ENCODE measurements at places on chromosomes 16 and 17. TPM values are rescaled to one million over a fixed set of nuclear protein-coding genes. Genes with fewer than 3 reads are reported as not detected.

DNA sequence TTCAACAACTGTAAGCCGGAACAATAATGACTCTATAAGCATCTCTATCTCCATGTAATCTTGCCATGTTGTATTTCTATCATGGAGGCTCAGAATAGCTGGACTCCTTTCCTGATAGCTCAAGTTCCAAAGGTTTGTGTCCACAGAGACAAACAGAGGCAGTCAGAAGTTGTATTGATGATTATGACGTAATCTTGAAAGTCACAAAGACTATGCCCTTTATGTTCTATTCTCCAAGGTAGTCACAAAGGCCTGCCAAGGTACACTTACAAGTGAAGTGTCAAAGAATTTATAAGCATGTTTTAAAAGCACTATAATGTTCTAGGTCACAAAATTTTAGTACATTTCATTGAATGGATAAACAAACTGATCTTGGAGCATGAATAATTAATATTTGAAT lies 542.2 kb downstream of the CDH11 start:
- peaks cover 7% of the 10 kb centered on the region for H3K4me1 ChIP-seq
- H3K4me3 ChIP-seq: no peak overlapping the region
- H3K27me3 ChIP-seq: no peaks in the 10 kb centered on the region
- no peak overlapping the region for H3K27ac ChIP-seq
- no peaks in the 10 kb centered on the region for H3K36me3 ChIP-seq

DNA sequence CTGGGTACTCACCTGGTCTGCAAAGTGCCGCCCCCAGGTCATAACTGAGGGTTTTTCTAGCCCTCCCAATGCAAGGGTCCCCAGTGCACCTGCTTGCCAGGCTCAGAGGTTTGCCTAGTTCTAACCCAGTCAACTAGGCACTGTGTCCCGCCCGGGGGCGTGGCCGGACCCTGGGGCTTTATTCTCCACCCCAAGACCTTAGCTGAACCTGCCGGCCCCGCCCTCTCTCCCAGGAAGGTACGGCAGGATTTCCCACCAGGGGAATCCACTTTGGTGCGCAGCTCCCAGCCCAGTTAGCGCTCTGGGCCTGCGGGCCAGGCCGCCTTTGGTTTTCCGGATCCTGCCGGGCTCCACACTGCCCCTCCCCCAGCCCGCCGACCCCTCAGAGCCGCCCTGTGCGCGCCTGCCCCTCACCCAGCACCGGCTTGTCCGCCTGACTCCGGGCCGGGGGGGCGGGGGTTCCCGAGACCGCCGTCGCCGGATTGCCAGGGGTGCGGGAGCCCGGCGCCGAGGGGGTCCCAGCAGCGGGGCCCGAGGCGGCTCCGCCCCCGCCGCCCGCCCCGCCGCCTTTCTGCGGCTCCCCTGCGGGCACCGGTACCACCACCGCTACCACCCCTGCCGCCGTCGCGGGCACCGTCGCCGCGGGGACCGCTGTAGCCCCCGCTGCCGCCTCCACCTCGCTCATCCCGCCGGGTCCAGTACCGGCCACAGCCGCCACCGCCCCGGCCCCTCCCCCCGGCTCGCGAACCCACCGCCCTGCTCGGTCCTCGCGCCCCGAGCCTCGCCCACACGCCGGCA lies 424 bp downstream of the YBX2 start:
- peaks cover 68% of the 10 kb centered on the region for H3K27me3 ChIP-seq
- H3K27ac ChIP-seq: no peak overlapping the region
- peak overlapping the region; percentile 47 for H3K4me3 ChIP-seq
- peaks cover 25% of the 10 kb centered on the region for H3K4me1 ChIP-seq

DNA sequence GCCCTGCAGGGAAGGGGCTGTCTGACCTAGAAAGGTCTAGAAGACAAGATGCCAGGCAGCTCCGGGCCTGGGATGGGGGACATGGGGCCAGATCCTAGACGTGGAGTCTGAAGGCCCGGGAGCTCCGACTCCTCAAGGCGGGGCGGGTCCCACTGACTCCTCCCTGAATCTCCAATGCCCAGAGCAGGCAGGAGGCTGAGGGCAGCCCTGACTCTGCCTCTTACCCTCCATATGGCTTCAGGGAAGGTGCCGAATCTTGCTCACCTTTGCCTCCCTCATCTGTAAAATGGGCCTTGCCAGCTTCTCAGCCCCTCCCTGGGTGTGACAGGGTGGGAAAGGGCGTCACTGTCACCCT lies 14.8 kb downstream of the VASN start:
- H3K27ac ChIP-seq: no peak overlapping the region
- DNase-seq: no peak
- peaks cover 2% of the 10 kb centered on the region for H3K36me3 ChIP-seq
- peaks cover 42% of the 10 kb centered on the region for H3K4me1 ChIP-seq

- H3K4me3 ChIP-seq: no peak overlapping the region
- H3K27ac ChIP-seq: no peak overlapping the region
- no peaks in the 10 kb centered on the region for H3K36me3 ChIP-seq
- H3K4me1 ChIP-seq: no peaks in the 10 kb centered on the region
These were observed 87.5 kb upstream of the SDK2 start for GRCh38 chr17:73731733-73732132.

The ZSCAN10 gene
- total RNA-seq: 0.09 TPM

GRCh38 chr17:80986046-80986445 lies 5.6 kb upstream of the CHMP6 start:
- no peaks in the 10 kb centered on the region for H3K36me3 ChIP-seq
- no peak for DNase-seq
- no peak overlapping the region for H3K27ac ChIP-seq
- H3K4me3 ChIP-seq: no peak overlapping the region
- H3K4me1 ChIP-seq: peaks cover 2% of the 10 kb centered on the region

- DNase-seq: no peak
- no peak overlapping the region for H3K27ac ChIP-seq
- H3K36me3 ChIP-seq: peaks cover 2% of the 10 kb centered on the region
- no peaks in the 10 kb centered on the region for H3K27me3 ChIP-seq
- H3K4me1 ChIP-seq: peaks cover 12% of the 10 kb centered on the region
These were observed 51.5 kb downstream of the GPRC5B start for GRCh38 chr16:19833176-19833575.

The GLYR1 gene
- 104 TPM for total RNA-seq

- peaks cover 84% of the 10 kb centered on the region for H3K27me3 ChIP-seq
- no peaks in the 10 kb centered on the region for H3K36me3 ChIP-seq
- H3K27ac ChIP-seq: no peak overlapping the region
- no peak for DNase-seq
- no peaks in the 10 kb centered on the region for H3K4me1 ChIP-seq
These were observed 39.5 kb upstream of the TMEM132E start for GRCh38 chr17:34539881-34540280.

The TMEM220 gene
- total RNA-seq: 5.7 TPM

- H3K36me3 ChIP-seq: no peaks in the 10 kb centered on the region
- DNase-seq: no peak
- no peak overlapping the region for H3K4me3 ChIP-seq
- H3K27me3 ChIP-seq: no peaks in the 10 kb centered on the region
These were observed 58.3 kb upstream of the LGALS9 start for GRCh38 chr17:27572665-27573064.

The DUSP14 gene
- total RNA-seq: 14.8 TPM

The HOXB5 gene
- total RNA-seq: 31.1 TPM

The HOXB4 gene
- total RNA-seq: 34.4 TPM

DNA sequence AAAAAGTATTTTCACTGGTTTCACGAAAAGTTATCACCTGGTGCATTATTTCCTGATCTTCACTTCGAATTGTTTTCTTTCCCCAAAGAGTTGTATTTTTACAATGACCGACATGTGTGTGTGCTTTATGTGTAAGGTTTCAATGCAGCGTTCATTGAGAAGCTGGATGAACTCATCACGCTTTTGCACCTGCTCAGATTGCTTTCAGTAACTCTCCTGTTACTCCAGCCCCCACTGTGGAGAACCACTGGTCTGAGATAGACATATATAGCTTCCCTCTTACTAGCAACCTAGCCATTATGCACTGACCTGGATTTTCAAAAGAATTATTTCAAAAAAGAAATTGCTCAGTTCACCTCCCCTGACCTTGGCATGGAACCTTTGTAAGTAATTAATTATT lies 178.3 kb upstream of the CHMP6 start:
- peaks cover 21% of the 10 kb centered on the region for H3K36me3 ChIP-seq
- H3K4me3 ChIP-seq: no peak overlapping the region
- H3K4me1 ChIP-seq: no peaks in the 10 kb centered on the region

DNA sequence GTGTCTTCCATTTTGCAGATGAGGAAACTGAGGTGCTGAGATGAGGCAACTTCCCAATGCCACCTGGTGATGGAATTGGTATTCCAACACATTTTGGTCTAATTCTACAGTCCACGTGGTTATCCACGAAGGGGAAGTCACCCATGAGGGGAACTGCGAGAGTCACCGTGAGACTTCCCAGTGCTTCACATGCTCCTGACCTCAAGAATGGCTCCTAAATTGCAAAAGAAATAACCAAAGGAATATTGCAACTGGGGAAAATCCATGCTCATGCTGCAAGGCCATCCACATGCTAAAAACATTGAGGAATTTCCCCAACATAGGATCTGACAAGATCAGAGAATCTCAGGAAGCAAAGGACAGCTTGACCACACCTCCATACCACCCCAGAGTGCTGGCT lies 153.9 kb downstream of the HS3ST3B1 start:
- no peak overlapping the region for H3K4me3 ChIP-seq
- H3K27ac ChIP-seq: no peak overlapping the region
- H3K4me1 ChIP-seq: no peaks in the 10 kb centered on the region
- no peaks in the 10 kb centered on the region for H3K36me3 ChIP-seq
- DNase-seq: no peak
- H3K27me3 ChIP-seq: peaks cover 16% of the 10 kb centered on the region

- H3K27me3 ChIP-seq: peaks cover 68% of the 10 kb centered on the region
- H3K4me3 ChIP-seq: no peak overlapping the region
- H3K4me1 ChIP-seq: peaks cover 3% of the 10 kb centered on the region
These were observed 5.0 kb upstream of the CDH13 start for GRCh38 chr16:82621781-82622180.

- H3K36me3 ChIP-seq: no peaks in the 10 kb centered on the region
- no peaks in the 10 kb centered on the region for H3K27me3 ChIP-seq
- no peak overlapping the region for H3K27ac ChIP-seq
These were observed 67.9 kb downstream of the TNRC6C start for GRCh38 chr17:78026381-78026780.

DNA sequence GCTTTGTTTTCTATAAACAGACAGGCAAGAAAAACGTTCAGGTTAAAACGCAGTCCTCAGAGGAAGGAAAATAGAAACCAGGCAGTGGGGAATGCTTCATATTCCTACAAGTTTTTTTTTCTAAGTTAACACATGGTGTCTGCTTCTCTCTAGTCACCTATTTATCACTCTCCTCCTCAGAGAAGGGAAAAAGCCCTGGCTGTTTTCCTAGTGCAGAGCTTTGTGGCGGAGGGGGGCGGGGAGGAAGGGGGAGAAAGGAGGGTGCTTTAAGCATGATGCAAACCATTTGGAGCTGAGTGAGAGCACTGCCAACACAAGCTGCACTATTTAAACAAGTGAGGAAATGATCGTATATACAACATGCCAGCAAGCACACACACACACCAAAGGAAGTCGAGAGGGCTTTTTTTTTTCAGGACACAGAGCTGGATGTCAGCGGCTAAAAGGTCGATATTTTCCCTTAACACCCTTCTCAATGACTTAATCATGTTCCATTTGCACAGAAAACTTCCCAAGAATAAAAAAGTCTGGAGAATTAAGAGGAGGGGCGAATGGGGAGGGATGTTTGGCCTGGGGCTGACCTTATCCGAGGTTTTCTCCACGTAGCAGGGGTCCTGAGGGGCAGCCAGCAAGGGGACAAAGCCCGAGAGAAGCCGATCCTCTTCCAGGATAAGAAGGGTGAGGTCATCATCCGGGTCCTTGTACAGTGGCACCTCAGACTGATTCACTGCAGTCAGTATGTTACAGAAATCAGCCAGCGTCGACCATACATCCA lies 117.4 kb downstream of the HIC1 start:
- peaks cover 10% of the 10 kb centered on the region for H3K36me3 ChIP-seq
- H3K27ac ChIP-seq: peak overlapping the region; percentile 99
- peaks cover 76% of the 10 kb centered on the region for H3K4me1 ChIP-seq
- peak; percentile 55 for DNase-seq
- peak overlapping the region; percentile 31 for H3K4me3 ChIP-seq

DNA sequence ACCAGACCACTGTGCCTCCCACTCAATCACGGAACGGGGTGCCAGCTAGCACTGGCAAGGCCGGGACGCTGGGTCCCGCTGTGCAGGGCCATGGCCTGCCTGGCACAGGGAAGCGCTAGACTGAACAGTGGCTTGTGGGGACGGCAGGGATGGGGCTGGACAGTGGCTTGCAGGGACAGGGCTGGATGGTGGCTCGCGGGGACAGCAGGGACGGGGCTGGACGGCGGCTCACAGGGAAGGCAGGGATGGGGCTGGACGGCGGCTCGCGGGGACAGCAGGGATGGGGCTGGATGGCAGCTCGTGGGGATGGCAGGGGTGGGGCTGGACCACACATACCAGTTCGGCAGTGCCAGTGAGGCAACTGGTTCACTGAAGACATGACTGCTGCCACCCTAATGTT lies 32.6 kb downstream of the LMF1 start:
- no peak overlapping the region for H3K27ac ChIP-seq
- H3K4me1 ChIP-seq: no peaks in the 10 kb centered on the region
- H3K4me3 ChIP-seq: no peak overlapping the region
- H3K27me3 ChIP-seq: no peaks in the 10 kb centered on the region
- no peak for DNase-seq

The CHST4 gene
- total RNA-seq: not detected

DNA sequence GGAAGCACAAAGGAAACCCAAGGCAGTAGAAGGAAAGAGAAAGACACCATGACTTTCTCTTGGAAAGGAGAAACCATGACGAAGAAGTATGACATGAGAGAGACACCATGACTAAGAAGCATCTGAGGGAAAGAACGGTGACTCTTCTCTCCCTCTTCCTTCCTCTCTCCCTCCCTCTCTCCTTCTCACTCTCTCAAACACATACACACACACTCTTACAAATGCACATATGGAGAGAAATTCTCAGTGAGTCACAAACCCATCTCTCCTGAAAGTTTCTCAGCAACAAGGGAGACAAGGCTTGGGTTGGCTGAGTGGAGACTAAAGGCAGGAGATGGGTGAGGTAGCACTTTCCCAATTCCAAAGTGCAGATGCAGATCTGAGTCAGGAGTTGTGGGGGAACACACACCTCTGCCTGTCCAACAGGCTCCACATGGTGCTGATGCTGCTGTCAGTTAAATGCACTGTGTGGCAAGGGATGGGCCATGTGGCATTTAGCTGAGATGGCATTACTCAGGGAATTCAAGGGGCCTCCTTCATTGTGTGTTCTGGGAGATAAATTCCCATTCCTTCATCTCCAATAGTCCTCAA lies 336.7 kb upstream of the C16orf82 start:
- no peaks in the 10 kb centered on the region for H3K36me3 ChIP-seq
- H3K27ac ChIP-seq: no peak overlapping the region
- peaks cover 39% of the 10 kb centered on the region for H3K27me3 ChIP-seq
- DNase-seq: no peak
